ENCODE measurements at places on chromosomes 4 and X. TPM values are rescaled to one million over a fixed set of nuclear protein-coding genes. Genes with fewer than 3 reads are reported as not detected.

- DNase-seq, result no peak
Measured at GRCh38 chr4:95263960-95264359, 284.8 kb downstream of the UNC5C start.

DNA sequence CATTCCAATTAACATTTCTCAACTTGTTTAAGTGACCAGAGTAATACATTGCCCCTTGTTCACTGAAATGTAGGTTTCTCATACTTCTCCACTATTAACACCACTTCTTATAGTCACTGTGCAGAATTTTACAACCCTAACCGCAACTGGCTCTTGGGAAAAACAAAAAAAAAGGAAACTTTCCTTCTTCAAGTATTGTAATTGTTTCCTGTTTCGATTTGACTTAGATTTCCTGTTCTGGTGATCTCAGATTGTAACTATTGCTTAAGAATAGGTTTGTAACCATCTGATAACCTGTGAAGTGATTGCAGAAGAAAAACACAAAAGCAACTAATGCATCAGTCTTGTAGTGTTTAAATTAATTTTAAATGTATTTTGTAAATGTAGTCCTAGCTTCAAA, 594.7 kb upstream of the GALNT7 start:
- DNase-seq, result no peak

GRCh38 chrX:63283348-63283747, 67.8 kb downstream of the SPIN4 start:
- no peak for DNase-seq

DNA sequence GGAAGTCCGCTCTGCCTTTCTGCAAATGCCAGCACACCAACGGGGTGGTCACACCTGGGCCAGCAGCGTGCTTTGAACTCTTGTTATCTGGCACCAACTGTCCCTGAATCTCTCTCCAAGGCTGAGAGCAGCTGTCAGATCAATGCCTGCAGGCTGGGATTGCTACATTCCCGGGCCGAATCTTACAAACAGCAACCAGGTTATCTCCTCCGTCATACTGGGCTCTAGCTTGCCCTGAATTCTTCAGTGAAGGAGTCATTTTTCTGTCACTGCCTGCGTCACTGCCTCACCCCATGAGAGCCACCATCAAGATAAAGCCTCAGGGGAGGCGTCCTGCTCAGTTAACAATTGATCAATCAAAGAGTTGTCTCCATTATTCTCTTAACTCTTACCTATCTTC, 329.4 kb upstream of the PPARGC1A start:
- no peak for DNase-seq

GRCh38 chr4:57065730-57066482, 44.3 kb downstream of the IGFBP7 start:
- DNase-seq, result no peak

DNA sequence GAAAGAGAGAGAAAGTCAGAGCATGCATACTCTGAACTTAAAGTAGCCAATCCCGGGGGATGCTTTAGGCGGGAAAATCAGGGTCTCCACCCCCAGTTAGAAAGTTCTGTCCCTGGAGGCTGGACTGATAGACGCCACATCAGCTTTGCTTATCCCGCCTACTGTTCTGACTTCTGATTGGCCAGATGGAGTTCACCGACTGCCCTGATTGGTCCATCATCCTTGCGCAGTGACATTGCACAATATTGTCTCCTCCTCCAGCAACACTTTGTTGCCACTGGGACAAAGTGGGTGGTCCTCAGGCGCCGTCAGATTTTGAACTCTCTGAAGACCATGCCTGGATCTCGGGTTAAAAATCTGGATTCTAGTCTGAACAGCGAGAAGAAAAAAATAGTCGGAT, 50.3 kb downstream of the SSX3 start:
- DNase-seq, result no peak

Gene TMEM31
- not detected for total RNA-seq

Gene APLN
- 4.2 TPM for total RNA-seq

Gene MTNR1A
- total RNA-seq, result not detected

- no peak for DNase-seq
Measured at GRCh38 chr4:159697322-159698283, 594.7 kb downstream of the RAPGEF2 start.

GRCh38 chrX:115330498-115331168, 41.1 kb downstream of the LUZP4 start:
- DNase-seq, result no peak

GRCh38 chr4:63296773-63297172, 1112.5 kb downstream of the TECRL start:
- DNase-seq, result no peak

Gene ATP11C
- total RNA-seq, result 14.2 TPM

Gene YY2
- 1.1 TPM for total RNA-seq

Gene SHISA3
- total RNA-seq, result 3.7 TPM

DNA sequence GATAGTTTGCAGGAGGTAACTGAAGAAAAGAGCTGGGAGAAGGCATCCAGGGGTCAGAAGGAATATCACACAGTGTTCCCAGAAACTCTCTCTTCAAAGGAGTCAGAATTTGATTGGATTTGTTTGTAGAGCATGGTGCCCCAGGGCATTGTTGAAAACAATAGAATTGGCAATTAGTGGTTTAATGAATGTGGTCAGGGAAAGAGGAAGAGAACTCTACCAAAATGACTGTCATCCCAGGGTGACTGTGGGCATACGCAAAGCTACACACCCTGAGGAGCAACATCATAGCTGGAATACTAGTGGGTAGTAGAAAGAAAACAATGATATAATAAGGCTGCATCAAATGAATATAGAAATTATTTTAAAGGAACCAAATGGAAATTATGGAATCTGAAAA, 21.5 kb downstream of the TNIP2 start:
- DNase-seq, result no peak

Measured in lower lobe of right lung (tissue), 2 donors.